Stimulated activated CD8-positive, alpha-beta memory T cell treated with anti-CD3 and anti-CD28 coated beads, Interleukin-4, amount 100 ng/mL, for 4 hours (primary cell): ENCODE measurements at places on chromosomes 16 and 17.

DNA sequence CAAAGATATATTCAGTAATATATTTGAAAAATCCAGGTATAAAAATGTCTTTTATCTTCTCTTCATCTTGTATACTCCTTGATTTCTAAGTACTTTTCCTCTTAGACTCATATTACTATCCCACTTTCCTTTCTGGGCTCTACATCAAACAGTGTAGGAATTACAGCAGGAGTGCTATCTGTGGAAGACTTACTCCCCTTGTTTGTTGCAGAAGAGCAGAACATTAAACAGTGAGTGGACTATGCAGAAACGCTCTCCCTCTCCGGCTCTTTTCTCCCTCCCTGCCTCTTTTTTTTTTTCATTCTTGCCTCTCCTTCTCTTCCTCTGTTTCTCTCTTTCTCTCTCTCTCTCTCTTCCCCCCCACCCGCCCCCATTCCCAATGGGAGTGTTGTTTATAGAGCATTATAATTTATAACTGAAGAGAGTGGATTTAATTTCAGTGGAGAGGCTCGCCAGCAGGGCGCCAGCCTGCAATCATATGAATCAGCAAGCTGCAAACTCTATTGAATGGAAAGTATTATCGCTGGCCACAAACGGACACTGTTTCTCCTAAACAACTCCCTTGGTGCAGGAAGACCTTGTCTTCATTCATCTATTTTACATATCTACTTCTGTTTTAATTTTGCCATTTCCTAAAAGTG, 242.3 kb upstream of the TBX2 start:
- DNase-seq = no peak

GRCh38 chr16:53534206-53534605, 31.2 kb upstream of the AKTIP start:
- DNase-seq = no peak

DNA sequence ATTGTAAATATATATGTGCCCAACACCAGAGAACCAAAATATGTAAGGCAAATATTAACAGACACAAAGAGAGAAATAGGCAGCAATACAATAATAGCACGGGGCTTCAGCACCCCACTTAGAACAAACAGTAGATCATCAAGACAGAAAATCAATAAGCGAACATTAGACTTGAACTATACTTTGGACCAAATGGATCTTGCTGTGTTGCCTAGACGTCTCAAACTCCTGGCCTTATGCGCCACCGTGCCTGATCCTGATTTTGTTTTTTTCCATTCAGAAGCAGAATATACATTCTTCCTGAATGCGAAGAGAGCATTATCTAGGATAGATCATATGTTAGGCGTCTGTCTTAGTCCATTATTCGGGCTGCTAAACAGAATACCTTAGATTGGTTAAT, 41.9 kb upstream of the CDYL2 start:
- no peak for DNase-seq

- no peak for DNase-seq
These were observed 87.1 kb downstream of the USP22 start for GRCh38 chr17:20955427-20956323.

DNA sequence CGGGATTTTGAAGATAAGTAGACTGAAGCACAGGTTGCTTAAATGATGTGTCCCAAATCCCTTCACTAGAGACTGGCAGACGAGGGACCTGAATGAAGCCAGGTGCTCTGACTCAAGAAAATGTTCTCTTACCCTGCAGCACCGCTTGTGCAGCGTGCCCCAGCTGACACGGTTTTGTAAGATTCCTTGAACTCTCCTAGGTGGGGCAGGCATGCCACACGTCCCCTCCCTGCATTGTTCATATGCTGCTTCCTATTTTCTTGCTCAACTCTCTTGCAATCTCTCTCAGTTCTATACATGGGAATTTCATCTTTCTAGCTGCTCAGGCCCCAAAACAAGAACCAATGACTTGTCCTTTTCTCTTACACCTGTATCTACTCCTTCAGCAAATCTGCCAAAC, 22.1 kb upstream of the HNF1B start:
- no peak for DNase-seq

- no peak for DNase-seq
These were observed 69.8 kb upstream of the TOB1 start for GRCh38 chr17:50935996-50936266.

DNA sequence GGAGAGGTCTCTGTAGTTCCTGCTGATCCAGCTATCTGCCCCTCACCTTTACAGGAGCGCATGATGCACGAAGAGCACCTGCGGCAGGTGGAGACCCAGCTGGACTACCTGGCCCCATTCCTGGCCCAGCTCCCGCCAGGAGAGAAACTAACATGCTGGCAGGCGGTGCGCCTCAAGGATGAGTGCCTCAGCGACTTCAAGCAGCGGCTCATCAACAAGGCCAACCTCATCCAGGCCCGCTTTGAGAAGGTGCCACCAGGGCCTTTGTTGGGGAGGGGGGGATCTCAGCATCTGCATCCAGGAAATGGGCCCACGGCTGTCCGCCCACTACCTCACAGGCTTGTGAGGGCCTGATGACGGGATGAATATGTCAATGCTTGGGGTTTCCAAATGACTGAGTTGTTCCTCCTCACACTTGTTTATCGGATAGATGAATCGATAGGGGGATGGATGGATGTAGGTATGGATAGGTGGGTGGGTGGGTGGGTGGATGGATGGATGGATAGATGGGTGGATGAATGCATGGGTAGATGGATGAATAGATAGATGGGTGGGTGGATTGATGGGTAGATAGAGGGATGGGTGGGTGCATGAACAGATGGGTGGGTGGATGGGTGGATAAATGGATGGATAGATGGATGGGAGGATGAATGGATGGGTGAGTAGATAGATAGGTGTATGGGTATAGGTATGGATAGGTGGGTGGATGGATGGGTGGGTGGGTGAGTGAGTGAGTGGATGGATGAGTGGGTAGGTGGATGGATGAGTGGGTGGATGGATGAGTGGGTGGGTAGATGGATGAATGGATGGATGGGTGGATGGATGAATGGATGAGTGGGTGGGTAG, 7.0 kb upstream of the KATNB1 start:
- DNase-seq = no peak

GRCh38 chr17:54899721-54900456, 763 bp upstream of the TOM1L1 start:
- no peak for DNase-seq

DNA sequence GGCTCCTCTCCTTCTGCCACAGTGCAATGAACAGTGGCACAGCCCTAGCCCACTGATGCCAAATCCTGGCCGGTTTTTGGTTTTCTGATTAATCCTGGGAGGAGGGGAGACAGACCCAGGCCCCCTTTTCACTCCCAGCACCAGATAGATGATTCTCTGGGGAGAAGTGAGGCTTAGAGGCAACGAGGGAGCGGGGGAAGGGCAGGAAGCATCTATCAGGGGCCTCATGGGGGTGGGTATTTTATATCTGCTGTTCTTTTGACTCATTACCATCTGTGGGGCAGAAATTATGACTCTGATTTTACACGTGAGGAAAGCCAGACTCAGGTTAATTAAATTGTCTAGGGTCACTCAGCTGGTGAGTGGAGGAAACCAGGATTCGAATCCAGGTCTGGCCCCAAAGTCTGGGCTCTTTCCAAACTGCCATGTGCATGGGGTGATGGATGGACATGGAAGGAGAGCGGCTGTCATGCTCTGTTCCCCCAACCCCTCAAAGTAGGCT, 79.4 kb downstream of the MRM1 start:
- no peak for DNase-seq

- DNase-seq = no peak
These were observed 240.9 kb downstream of the CDH11 start for GRCh38 chr16:64880994-64881393.

GRCh38 chr16:1832838-1833454, 5.9 kb downstream of the FAHD1 start:
- no peak for DNase-seq

DNA sequence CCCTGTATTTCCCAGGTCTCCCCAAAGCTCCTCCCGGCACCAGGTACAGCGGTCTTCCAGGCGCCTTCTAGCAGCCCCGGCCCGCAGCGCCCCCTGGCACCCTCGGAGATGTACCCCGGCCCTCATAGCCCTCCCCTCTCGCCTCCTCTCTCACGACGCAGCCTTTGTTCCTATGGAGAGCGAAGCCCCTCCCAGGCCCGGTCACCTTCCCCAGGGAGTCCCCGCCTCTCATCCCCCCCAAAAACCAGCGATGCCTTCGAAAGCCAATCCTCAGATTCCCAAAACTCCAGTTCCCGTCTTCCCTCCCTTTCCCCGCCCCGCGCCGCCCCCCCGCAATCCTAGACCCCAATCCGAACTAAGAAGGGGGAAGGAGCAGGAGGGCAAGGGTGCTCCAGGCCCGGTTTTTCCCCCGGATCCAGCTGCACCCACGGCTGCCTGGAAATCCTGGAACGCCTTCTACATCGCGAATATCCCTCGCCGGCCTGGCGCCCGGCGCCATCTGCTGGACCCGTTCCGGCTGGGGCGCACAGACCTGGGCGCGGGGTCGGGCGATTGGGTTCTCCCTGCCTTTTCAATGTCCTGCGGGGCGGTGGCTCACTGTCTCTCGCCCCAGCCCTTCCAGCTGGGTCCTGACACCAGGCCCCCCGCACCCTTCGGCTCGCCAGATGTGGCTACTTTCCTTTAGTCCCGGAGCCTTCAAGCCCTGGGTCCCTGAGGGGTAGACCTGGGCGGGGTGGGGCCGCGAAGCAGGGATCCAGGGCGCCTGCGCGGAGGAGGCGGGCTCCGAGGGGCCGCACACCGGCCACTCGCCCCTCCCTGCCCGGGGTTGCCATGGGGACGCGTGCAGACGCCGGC, at the start of gene DNAH2:
Gene DNAH2, plus strand, starts transcription at position 844 of the 855 bp plus-strand sequence. CDS start 1,991 bp downstream, outside the sequence.
- DNase-seq = no peak

DNA sequence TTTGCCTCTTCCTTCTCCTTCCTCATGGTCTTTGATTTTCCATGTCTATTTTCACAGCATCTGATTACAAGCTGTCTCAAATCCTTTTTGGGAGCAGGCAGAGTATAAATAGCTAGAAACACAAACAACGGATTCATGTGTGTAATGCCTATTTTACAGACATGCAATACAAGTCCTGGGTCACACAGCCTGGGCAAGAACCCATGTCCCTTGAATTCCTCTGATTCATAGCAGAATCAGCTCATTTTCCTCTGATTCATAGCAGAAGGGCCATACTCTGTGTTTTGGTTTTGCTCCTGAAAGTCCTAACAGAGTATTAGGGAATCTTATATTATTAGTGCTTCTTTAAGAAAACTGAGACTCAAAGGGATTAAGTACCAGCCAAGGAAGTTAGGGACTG, 71.3 kb downstream of the IRX5 start:
- DNase-seq = no peak

- DNase-seq = no peak
These were observed 650 bp downstream of the KIAA0753 start for GRCh38 chr17:6639586-6640535.

DNA sequence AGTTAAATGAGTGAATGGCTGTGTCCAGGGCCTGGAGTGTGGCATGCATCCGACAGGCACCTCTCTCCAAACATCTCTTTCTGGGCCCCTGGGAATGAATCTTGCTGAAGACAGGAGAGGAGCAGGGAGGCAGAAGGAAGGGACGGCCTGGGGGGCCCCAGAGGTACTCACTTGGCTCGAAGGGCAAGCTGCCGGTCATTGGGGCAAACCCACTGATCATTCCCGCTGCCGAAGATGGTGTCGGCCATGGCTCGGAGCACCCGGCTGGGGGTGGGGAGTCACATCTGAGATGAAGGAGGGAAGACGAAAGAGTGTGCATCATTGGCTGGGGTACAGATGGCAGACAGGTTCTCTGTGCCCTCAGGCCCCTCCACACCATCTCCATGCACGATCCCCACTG, 25.3 kb downstream of the RPH3AL start:
- no peak for DNase-seq

DNA sequence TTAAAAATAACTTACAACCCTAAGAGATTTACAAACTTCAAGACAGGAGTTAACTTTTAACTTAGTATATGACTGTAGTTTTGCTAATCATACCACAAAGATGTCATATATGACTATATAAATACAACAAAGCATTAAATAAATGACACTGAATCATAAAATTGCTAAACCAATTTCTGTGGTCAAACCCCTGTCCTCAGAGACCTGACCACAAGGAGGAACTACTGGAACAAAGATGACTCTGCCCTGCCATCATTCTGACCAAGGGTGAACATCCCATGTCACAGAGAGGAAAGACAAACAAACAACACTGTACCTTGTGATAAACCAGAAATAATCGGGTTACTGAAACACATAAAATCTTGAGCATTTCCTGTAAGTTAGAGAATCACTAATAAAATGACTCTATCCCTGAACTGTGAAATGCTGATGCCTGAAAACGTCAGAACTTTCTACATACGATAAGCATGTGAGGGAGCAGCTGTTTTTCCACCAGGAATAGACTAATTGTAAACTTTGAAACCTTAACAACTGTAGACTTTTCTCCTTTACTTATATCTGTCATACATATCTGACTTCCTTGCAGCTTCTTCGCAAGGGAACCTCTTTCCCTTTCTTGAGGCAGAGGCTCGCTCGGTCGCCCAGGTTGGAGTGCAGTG, 47.9 kb downstream of the WDR59 start:
- no peak for DNase-seq

DNA sequence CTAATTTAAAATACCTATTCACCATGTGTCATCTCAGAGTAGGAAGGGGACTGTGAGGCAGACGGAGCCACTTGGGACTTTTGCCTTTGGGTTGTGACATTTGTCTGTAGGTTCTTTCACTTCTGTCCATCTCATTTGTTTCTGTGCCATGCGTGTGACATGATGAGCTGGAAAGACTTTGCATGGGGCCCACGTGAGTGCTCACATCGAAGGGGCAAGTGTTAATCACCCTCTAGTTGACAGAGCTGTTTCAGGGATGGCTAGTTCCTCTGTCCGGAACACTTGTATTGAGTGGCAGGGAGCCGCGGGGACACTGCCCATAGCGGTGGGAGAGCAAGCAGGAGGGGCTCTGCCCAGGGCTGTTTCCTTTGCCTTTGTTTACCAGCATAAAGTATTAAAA, 112.0 kb downstream of the RPTOR start:
- no peak for DNase-seq

DNA sequence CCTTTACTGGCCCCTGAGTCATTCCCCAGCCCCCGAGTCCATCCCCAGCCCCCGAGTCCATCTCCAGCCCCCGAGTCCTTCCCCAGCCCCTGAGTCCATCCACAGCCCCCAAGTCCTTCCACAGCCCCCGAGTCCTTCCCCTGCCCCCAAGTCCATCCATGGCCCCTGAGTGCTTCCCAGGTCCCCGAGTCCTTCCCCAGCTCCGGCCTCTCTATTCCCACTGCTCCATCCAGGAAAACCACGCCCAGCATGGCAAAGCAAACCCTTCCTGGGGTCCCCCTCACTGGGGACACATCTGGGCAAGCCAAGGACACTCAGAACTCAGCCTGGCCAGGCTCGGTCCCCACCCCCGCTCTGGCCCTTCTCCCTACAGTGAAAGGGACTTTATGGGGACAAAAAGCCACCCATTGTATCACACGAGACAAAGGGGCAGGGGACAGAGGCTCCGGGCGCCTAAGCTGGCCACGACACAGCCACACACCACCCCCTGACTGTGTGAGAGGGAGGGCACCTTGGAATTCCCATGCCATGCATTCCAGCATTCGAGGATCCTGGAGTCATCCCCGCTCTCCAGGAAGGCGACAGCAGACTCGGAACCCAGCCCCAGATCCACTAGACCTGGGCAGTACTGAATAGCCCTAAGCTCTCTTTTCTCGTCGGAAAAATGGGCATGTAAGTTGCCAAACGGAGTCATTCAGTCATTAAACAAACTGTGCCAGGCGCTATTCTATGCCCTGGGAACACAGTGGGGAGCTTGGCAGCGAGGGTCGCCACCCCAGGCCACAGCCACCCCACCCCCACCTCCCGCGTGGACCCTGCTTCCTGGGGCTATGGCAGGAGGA, 14.0 kb downstream of the PLLP start:
- DNase-seq = no peak
